ENCODE measurements at places on chromosomes 13 and 19.

GRCh38 chr19:492091-492531 is 4.2 kb upstream of the MADCAM1 start:
- no peak for DNase-seq

- DNase-seq, result no peak
These were observed 224.4 kb downstream of the LACC1 start for GRCh38 chr13:44104197-44104490.

GRCh38 chr13:59172076-59172475 is 991.7 kb downstream of the DIAPH3 start:
- DNase-seq, result no peak

GRCh38 chr19:56866538-56866937 is 26.0 kb upstream of the PEG3 start:
- no peak for DNase-seq

- DNase-seq, result no peak
These were observed 25.9 kb downstream of the UBA2 start for GRCh38 chr19:34454091-34454490.

DNA sequence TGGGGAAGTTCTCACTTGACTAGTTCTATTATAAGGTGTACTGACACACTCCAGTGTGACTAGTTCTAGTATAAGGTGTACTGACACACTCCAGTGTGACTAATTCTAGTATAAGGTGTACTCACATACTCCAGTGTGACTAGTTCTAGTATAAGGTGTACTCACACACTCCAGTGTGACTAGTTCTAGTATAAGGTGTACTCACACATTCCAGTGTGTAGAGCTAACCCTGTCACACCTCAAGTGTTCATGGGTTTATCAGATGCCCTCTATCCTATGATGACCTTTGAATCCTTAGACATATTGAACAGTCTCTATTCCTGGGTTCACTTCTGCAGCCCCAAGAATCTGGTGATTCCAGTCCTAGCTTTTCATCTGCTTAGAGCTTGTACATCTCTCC is 54.6 kb upstream of the MYO16 start:
- DNase-seq, result no peak

DNA sequence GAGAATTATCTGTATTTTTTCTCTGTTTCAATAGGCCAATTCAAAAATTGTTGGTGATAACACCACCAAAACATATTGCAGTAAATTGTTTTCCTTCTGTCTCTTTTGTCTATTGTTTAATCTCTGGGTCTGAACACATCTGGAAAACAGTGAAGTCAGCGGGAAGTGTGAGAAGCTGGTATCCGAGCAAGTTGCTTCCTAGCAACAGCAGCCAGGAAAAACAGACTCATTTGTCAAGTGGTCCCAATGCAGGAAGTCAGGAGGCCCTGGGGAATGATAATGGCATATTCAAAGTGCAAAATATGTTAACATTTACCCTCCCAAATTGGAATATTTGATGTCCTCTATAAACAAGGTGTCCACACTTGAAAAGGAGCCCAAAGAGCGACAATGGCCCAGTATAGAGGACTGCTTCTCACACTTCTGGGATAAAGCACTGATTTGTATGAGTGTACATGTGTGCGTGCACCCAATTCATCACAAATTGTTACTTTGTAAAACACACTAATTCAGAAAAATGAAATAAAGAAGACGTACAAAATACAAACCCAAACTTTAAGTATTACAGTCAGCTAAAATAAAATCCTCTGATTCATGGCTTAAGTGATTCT is 515.0 kb downstream of the TBC1D4 start:
- no peak for DNase-seq

DNA sequence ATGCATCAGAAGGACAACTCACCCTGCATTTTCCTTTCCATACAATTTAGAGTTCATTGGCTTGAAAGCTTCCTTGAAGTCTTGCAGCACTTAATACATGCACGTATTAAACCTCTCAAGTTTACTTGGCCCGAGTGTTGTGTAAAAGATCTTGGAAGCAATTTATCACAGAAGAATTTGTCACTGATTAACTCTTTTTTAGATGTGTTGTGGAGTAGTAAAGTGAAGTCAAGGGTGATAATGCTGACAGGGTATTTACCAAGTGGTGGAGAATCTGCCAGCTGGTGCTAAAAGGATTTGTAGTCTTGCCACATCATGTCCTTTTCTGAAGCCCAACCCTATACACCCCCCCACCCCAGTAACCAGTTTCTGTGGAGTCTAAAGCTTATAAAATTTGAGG is 421.0 kb upstream of the MIR17HG start:
- DNase-seq, result no peak

DNA sequence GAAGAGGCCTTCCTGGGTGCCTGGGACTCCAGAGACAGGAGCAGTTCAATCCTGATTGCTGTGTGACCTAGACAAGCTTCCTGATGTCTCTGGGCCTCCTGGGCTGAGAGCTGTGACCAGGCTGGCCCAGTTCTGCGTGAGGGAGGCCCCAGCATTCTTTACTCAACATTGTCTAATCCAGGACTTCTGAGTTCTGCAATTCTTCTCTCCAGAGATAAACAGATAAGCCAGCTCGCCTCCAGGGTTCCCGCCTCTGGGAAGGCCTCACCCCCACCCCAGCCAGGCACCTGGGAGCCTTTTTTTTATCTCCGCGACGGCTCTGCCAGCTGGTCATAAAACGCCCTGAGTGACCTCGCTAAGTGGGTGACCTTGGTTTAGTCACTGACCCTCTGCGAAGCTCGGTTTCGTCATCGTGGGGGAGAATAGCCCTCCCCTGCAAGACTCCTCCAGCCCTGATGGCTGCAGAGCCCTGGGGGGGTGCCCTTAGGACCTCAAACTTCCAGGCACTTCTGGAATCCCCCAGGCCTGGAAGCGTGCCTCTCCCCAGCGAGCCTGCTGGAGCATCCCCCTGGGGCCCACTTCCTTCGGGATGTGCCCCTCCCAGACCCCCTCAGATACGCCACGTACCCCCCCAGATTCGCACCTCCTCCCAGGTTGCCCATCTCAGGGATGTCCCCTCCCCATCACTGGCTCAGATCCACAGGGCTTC is 1.9 kb downstream of the SULT2B1 start:
- DNase-seq, result no peak

- no peak for DNase-seq
These were observed 7.6 kb downstream of the PHLDB3 start for GRCh38 chr19:43496960-43497359.

DNA sequence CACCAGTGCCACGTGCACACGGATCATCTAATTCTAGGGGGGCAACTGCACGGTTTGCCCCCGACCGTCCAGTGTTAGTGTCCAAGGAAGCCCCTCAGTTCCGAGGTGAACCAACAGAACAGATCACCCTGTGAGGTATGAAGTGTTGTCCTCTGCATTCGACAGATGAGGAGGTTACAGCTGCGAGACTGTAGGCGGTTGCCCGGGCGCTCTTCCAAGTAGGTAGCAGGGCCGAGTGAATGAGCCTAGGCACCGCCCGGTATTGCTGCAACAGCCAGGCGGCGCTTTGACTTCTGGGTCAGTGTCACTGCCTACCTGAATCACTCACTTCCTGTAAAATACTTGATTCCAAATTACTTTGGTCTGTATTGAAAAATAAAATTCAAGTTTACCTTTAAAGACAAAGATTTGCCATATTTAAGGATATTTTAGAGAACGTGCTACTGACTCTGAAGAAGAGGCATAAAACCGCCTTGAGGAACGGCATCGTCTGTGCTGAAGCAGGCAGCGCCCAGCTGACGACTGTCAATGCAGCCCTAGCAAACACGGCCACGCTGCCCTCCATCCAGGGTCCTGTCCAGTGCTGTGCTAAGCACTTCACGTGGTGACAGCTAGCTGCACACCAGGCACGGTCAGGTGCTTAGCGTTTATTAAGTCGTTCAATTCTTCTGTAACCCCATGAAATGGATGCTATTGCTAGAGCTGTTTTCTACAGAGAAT is 19.3 kb upstream of the RASA3 start:
- DNase-seq, result no peak

DNA sequence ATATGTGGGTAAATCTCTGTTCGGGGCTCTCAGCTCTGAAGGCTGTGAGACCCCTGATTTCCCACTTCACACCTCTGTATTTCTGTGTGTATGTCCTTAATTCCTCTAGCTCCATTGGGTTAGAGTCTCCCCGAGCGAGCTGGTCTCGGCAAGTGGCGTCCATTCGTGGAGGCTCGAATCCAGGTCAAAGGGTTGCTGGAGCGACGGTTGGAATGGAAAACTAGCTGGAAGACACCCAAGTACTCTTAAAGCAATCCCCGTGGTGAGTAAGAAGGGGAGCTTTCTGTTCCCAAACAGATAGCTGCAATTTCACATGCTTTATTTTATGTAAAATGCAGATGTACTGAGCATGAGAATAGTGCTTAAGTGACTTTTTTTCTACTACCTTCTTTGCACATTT is 277.5 kb upstream of the SGCG start:
- no peak for DNase-seq

- no peak for DNase-seq
These were observed 58.8 kb downstream of the SLC10A2 start for GRCh38 chr13:103007427-103007762.

DNA sequence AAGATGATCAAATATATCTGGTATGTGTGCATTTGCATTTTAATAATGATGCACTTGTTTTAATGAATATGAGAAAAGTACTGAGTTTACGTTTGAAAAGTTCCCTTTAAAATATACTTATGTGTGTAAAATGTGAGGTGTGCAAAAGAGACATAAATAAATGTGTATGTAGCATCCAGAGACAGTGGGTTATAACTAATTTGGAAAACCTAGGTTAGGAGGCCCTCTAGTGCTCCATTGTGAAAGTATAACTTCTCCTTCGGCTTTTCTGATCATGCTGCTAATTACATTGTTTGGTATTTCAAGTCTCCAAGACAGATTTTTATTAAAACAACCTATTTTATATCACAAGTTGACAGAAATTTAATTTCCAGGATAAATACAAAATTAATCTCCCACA is 30.1 kb downstream of the SCEL start:
- no peak for DNase-seq

GRCh38 chr13:75414036-75414827 is 67.7 kb downstream of the TBC1D4 start:
- DNase-seq, result no peak

DNA sequence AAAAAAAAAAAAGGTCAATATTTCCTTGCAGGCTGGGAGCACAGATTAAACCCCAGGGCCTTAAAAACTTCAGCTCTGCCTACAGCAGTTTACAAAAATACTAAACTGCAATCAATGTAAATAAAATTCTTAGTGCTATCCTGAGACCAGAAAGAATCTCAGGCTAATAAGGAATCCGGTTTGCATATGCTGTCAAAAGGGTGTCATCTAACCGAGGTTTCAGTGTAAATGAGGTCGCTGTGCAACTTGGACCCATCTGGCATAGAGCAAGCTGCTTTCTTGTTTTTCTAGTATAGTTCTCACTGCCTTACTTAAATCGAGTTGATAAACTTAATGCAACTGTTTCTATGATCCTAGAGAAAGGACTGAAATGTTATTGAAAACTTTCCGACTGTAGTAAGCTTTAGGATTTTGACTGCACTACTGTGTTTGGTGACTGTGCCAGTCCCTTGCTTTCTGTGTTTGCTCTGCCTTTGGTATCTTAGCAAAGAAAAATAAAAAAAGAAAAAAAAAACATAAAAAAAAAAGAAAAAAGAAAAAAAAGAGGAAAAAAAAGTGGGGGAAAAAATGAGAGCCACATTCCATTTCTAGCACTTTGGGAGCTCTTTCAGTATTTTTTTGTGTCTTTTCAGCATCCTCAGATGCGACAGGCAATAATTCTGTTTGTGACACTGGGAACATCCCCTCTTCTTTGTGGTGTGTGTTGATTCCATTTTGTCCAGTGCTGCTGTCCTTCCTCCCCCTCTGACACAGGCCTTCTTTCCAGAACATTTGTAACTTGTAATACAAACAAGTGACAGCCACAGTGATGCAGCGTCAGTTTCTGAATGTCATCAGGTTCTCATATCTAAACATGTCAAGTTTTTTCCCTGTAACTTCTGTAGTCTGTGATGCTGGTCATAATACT is 340.5 kb downstream of the ZNF536 start:
- DNase-seq, result no peak

DNA sequence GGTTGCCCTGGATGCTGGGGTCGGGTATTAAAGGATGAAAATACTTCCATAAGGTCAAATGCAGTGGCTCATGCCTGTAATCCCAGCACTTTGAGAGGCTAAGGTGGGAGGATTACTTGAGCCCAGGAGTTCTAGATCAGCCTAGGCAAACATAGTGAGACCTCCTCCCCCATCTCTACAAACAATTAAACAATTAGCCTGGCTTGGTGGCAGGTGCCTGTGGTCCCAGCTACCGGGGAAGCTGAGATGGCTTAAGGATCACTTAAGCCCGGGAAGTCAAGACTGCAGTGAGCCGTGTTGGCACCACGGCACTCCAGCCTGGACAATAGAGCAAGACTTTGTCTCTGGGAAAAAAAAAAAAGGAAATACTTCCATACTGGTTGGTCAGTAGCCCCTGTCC is 1.5 kb downstream of the KLK11 start:
- DNase-seq, result no peak

DNA sequence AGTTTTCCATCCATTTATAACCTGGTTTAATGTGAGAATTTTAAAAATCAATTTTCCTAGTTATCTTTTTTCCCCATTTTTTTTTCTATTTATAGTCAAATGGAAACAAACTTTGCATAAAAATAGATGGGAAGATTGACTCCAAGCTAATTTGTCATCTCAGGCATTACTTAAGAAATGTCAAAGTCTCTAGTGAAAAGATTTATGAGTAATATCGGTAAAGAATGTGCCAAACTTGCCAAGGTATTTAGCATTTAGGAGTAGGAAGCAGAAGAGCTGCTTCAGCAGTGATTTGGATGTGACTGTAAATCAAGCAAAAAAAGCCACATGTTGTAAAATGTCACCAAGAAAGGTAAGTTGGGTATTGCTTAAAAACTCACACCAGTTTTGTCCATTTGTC is 108.6 kb downstream of the LACC1 start:
- DNase-seq, result no peak

DNA sequence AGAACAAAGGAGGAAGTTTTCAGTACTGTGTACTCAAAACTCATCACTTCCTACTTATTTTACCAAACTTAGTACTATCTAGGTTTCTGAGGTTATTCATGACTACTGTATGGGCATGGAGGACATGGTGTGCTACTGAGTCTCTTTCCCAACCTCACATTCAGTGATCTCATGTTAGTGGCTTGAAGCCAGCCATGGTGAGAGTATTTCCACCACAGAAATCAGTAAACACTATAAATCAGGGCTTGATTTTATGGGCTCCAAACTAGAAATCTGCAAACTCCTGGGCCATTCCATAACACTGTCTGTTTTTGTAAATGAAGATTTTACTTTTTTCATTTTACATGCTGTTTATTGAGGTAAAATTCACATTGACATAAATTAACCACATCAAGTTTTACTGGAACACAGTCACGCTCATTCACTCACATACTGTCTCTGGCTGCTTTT is 19.7 kb downstream of the MED26 start:
- no peak for DNase-seq

- no peak for DNase-seq
These were observed 76.2 kb downstream of the GGACT start for GRCh38 chr13:100512422-100512821.
